ENCODE measurements at places on chromosomes 16 and 17.

DNA sequence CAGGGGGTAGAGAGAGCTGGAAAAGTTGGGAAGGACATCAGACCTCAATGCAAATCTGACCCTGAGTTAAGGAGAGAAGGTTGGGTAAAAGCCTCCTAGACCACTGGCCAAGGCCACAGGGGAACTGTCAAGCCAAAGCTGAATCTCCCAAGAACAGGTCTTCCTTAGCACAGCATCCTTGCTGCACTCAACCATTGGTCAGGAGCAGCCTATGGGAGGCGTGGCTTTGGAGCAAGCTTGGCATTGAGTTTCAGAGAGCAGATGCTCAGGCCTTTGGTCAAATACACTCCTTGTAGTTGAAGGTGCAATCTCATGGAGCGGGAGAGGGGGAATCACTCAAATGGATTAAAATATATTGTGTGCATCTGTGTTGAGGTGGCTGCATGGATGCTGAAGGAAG lies 21.8 kb downstream of the SOX9 start:
- no peak for DNase-seq

DNA sequence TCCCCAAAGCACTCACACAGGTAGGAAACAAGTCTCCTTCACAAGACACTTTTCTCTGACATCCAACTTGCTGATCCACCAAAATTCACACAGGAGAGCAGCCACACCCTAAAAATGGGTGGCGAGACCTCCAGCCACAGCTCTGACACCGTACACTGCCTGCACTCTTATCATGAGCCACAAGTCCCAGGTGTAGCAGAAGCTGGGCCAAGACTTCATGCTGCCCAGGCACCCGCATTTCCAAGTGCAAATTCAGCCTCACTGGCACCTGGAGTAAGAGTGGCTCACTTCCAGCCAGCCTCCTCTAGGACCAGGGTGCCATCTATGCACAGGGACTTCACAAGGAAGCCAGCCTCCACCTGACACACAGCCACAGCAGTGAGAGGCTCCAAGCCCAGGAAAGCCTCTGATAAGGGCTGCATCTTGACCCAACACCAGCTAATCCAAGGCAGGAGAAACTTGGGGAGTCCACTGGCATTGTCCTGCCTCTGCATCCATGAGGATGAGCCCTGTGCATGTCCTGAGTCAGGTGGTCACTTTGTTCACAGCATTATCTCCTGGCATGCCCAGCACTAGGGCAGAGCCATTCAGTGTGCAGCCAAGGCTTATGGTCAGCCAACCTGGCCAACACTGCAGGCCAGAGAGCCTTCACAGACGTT lies 2.6 kb upstream of the ZNF768 start:
- DNase-seq = no peak

DNA sequence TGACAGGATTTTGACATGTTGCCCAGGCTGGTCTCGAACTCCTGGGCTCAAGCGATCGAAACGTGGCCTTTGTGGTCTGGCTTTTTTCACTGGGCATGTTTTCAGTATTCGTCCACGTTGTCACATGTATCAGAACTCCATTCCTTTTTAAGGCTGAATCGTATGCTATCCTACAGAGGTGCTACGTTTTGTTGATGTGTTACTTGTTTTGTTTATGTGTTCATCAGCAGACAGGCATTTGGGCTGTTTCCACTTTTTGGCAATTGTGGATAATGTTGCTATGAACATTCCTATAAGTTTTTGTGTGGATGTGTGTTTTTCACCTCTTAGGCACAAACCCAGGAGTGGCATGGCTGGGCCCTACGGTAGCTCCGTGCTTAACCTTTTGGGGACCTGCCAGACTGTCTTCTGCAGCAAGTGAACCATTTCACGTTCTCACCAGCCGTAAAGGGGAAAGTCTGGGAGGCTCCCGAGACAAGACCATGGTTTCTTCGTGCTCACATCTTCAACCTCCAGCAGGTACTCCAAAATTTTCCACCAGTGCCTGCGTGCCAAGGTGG lies 26.9 kb downstream of the ADCY9 start:
- DNase-seq = no peak

GRCh38 chr17:56681561-56682266 lies 88.2 kb downstream of the NOG start:
- peak; percentile 94 for DNase-seq

GRCh38 chr17:67212714-67213417 lies 32.1 kb downstream of the HELZ start:
- DNase-seq = no peak

- no peak for DNase-seq
These were observed 160.0 kb upstream of the CCL2 start for GRCh38 chr17:34095106-34095505.

DNA sequence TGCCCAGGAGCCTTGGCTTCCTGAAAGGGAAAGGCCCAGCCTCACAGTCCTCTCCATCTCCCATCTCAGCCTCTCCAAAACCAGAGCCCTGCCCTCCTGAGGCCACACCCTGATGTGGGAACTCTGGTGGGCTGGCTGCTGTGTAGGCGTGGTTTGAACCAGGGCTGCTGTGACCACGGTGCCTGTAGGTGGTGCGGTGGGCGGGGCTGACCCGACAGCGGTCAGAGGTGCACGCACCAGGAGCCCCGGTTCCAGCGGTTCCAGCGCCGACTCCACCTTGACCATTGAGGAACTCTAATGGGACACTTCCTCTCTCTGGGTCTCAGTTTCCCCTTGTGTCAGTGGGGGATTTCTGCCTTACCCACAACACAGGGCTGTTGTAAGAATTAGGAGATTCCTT lies 2.4 kb downstream of the RAP1GAP2 start:
- no peak for DNase-seq

DNA sequence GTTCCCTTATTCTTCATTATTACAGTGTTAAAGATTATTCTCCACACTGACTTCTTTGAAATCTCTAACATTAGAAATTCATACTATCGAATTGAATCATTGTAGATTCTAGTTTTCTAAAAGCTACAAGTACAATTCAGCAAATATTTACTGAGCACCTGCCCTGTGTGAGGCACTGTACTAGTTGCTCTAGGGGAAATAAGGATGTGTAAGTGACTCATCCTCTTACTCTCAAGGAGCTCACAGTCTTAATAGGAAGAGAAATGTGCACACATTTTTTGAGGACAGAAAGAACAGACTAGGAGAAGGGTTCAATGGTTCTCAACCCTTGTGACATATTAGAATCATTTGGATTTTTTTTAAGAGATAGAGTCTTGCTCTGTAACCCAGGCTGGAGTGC lies 7.7 kb upstream of the SLFN12L start:
- no peak for DNase-seq

DNA sequence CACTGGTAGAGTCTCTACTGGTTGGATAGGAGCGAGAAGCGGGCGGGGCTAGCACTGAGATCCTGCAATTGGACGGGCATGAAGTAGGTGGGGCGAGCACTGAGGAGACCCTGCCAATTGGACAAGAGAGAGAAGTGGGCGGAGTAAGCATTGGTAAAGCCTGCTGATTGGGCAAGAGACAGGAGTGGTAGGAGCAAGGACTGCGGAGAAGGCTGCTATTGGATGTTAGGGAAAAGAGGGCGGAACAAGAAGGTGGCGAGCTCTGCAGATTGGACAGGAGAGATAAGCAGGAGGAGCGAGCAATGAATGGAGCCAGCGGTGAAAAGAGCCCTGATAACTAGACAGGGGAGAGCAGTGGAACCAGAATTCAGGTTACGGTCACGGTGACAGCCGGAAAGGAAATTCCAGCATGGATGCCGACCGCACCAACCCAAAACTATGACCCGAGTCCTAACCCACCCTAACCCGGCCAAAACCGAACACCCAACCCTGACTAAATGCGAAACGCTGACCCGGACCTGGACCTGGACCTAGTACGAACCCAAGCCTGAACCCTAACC lies 4.8 kb downstream of the SCGB1C2 start:
- peak; percentile 74 for DNase-seq

GRCh38 chr17:8372422-8372821 lies 4.1 kb downstream of the KRABD2 start:
- DNase-seq = no peak

- no peak for DNase-seq
These were observed 363.6 kb downstream of the SHISA9 start for GRCh38 chr16:13264749-13265552.

- no peak for DNase-seq
These were observed 257.5 kb downstream of the CDH11 start for GRCh38 chr16:64864232-64864809.

GRCh38 chr17:42010898-42011516 lies 6.2 kb downstream of the DNAJC7 start:
- DNase-seq = no peak

Measured in Jurkat, Clone E6-1 (cell line).